NCI-H460 (cell line): ENCODE measurements at places on chromosomes 7 and 10. TPM values are rescaled to one million over a fixed set of nuclear protein-coding genes. Genes with fewer than 3 reads are reported as not detected.

DNA sequence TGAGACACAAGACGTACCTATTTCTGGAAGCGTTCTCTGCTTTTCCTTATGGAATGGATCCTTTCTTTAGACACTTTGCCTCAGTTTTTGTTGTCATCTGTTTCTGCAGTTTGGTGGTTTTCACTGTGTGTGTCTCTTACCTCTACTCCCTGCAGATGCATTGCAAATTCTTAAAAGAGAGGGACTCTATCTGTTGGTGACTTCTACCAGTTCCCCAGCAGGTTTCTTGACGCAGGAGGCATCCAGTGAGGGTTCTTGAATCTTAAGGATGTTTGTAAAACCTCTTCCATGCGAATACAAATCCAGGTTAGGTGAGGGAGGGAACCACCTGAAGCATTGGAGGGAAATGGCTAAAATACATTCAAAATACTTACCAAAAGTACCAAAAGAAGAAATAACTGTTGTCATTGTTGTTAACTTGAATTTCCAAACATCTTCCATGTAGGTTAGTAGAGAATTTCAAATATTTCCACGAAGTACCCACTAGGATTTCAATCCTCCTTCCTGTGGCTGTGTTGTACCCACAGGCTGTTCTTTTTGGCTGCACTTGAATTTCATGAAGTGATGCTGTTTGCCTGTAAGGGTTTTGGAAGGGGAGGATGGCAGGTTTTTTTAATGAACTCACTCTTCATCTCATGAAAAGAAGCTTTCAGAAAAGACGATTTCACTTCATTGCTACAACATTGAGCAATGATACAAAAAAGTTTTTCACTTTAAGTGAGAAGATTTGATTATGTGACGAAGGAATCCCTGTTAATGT lies 32.2 kb downstream of the PLXDC2 start:
- no peak for DNase-seq

DNA sequence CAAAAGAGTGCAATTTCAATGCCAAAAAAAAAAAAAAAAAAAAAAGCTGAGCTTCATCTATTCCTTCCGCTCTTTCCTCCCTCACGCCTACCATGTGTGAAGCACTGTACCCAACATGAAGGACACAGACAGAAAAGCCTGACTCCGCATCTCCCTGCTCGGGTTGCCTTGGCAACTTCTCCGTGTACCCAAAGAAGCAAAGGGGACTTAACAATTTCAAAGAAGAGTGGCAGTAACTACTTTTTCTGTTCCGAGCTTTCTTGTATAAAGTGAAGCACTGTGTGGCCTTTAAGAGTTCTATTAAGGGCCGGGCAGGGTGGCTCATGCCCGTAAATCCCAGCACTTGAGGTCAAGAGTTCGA lies 177.7 kb downstream of the PRKCQ start:
- no peak for DNase-seq

DNA sequence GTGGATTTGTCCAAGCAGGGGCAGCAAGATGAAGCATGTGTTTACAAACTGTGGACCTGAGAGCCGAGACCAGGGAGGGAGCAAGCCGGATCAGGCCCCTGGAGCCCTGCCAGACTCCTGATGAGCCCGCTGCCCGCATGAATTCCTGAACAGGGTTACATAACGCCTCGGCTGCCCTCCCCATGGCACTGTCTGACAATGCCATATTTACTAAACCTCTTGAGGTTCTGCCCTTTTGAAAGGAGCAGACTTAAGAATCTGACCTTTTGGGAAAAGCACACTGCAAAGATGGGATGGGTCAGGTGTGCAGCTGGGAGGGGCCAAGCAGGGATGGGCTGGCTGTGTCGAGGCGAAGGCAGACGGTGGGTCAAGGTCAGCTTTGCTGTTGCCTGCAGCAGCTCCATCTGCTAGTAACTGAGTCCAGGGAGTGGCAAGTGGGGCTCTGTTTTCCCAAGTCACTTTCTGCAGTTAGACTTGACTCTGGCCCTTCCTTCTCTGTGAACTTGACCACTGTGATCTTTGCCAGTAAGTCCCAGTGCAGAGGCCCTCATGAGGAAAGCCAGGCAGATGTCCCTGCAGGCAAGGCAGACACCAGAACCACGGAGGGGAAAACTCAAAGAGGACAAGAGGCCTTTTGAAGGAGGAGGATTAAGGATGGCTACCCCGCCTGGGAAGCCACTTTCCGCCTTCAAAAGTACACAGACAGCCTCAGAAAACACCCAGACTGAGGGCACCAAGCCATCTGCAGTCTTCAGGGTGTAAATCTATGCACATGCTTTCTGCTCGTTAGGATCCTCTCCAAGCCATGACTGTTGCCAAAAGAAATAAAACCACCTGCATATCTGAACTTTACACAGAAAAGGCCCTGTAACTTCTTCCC lies 175.8 kb downstream of the TNS3 start:
- DNase-seq = no peak

- DNase-seq = peak; percentile 29
These were observed 24.5 kb downstream of the STEAP1 start for GRCh38 chr7:90178679-90179278.

GRCh38 chr10:71150796-71151195 lies 61.6 kb upstream of the UNC5B start:
- no peak for DNase-seq

DNA sequence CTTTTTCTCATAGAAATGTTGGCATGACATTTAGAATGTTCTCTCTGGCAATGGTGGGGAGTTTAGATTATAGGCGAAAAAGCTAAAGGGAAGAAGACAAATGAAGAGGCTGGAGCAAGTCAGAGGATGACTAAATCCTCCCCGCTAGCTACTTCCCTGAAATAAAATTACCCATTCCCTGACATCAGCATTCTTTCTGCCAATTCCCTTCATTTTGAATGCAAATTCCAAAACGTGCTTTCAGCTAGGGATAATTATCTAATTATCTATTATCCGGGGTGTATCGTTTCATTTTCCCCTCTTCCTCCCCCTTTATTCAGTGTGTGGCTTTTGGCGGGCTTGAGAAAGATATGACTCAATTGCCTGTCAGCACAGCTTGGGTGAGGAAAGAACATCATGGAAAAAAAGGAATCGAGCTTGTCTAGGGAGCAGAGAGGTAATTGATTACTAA lies 672.3 kb downstream of the TNS3 start:
- DNase-seq = no peak

DNA sequence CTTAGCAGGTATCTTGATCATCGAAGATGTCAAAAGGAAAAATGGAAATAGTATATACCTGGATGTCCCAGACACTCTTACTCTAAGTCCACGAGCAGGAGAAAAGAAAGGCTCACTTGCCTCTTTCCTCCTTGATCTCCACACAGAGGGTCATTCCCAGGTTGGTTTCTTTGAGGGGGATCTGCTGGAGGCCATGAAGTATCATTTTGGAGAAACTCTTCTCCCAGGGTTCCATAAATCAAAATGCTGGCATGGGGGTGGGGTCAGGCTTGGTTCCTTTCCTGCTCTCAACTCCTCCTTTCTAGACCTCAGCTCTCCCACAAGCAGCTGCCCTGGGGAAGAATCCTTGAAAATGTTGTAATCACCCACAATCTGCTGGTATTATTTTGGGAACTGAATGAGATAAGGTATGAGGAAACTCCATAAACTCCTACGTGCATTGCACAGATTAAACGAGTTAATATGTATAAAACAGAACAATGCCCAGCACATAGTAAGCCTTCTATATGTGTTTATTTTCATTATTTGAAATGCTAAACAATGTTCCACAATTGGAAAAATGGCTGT lies 54.4 kb downstream of the PRKCQ start:
- DNase-seq = no peak

DNA sequence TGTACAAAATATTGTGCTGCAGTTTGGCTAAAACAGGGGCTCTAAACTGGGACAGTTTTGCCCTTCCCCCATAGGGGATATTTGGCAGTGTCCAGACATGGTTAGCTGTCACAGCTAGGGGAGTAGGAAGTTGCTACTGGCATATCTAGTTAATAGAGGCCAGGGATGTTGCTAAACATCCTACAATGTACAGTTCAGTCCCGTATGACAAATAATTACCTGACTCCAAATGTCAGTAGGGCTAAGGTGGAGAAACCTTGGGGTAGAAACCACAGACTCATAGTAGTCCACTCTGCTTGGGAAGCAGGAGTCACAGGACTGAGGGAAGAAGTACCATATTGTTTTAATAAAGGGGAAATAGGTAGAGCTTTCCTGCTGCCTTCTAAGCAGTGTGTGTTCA lies 39.8 kb downstream of the WBP1L start:
- no peak for DNase-seq

DNA sequence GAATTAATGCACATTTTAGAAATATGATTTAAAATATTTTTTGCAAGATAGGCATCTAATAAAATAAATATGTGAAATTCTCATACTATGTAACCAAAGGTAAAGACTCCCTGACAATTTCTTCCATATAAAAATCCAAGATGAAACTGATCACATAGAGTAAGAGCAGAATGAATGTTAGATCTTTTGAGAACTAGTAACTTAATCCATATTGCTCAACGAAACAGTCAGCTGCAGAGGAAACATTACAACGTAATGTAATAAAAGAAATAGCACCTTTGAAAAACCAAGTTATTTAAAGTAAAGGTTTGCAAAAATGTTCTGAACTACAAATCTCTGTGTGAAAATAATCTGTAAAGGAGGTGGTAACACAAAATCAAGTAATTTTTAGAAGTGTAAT lies 28.8 kb downstream of the HACD1 start:
- DNase-seq = no peak

DNA sequence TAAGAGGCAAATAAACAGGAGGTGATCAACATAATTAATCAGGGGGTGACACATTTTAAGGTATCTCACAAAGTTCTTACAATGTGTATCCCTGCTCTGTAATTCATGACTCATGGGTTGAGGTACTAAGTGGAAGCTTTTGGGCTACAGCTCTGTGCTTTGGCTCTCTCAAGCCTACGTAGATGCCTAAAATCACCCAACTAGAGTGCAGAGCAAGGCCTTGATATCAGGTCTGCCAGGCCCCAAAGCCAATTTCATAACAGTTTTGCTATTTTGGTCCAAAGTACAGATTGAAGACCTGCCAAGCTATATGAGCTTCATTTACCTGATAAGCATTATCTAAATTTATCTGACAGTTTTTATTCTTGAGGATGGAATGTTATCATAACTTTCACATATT lies 175.3 kb upstream of the BET1 start:
- no peak for DNase-seq

DNA sequence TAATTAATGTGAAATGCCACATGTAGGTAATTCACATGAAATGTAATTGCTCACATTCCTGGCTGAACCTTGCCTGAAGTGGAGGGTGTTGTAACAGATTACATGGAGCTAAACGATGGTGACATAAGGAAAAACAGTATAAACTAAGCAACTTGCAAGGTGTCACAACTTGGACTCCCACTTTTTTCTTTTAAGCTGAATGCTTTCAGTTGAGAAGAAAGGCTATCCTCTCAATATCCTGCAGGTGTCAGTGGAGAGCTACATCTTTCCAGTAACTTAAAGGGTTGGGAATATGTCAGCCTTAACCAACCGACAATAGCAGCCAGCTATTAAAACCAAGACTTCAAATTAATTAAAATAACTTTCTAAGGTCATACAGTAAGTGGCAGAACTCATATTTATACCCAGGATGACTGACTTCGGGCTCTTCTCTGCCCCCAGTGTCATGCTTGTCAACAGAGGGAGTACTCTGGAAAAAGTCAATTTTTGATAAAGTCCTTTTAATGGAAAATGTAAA lies 33.7 kb downstream of the NRBF2 start:
- peak; percentile 78 for DNase-seq

DNA sequence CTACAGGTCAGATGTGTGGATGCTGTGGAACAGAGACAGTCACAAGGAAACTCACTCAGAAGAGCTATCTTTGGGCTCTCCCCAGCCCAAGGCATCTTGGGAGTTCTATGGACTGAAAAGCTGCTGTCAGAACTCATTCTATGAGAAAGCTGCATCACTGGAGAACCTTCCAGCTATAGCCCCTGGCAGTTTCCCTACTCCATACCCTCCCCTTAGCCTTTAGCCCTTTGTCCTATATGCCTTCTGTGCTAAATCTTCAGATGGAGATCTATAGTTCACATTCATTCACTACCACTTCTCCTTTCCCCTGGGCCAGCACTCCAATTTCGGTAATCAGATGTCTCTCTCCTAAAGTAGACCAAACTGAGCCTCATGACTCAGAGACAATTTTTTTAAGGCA lies 6.9 kb downstream of the WNT8B start:
- no peak for DNase-seq

DNA sequence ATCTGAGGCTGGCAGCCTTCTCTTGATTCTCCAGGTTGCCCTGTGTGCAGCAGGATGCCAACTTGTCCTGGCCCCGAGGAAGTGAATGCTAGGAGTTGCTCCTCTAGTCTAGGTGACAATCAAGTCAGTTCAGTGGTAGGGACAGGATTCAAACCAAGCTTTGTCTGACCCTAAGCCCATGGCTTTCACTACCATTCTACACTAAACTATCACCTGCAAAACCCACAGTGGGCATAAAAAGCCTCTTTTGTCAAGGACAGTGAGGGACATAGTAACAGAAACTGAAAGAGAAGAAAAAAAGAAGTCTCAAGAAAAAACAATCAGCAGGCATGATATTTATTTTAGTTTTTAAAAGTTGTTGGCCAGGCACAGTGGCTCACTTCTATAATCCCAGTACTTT lies 33.5 kb downstream of the KCNMA1 start:
- DNase-seq = no peak

- no peak for DNase-seq
These were observed 22.4 kb downstream of the MTURN start for GRCh38 chr7:30157204-30157603.

DNA sequence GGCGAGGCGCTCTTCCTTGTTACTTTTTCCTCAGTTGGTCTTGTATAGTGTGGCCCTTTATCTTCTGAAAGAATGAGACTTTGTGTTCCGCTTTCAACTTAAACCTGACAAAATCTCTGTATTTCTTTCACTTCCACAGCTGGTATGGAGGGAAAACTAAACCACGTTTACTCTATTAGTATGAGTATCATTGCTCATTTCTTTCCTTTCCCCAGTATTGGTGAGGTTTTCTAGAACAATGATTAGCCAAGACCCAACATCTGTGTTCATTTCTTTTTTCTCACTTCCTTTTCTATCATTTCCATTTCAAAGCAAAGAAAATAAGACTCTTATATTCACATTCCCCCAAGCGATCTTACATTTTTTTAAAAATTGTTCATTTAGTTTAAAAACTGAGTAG lies 165.3 kb downstream of the PAXIP1 start:
- no peak for DNase-seq

GRCh38 chr10:88744002-88744401 lies 15.8 kb upstream of the LIPN start:
- DNase-seq = no peak

GRCh38 chr10:110073896-110074295 lies 66.1 kb downstream of the ADD3 start:
- DNase-seq = no peak

DNA sequence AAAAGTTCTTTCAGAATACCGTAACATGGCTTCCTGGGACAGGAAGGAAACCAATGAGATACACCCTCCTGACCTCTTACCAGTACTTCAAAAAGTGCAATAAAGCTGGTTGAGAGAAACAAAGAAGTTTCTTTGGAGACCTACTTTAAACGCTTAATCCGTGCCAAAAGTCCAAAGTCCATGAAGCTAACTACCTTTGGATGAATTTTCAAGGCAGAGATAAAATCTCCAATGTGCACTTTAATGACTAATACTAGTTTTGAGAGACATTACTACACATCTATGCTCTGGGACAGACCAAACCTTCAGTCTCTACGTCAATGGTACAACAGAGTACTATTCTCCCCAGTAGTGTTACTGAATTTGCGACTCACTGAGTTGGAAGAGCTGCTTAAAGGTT lies 46.1 kb downstream of the UBE2H start:
- DNase-seq = no peak

STK32C gene
- 54.2 and 58.2 TPM in 2 replicates for total RNA-seq

GATA3 gene
- 0.12 and 0.23 TPM in 2 replicates for total RNA-seq
